Jurkat, Clone E6-1 (cell line): ENCODE measurements at places on chromosomes 16 and 17.
A peak's percentile ranks its signal among the peaks of the same experiment; 100 is the strongest.

GRCh38 chr16:68750193-68750695 lies 13.2 kb downstream of the CDH1 start:
- DNase-seq = no peak

DNA sequence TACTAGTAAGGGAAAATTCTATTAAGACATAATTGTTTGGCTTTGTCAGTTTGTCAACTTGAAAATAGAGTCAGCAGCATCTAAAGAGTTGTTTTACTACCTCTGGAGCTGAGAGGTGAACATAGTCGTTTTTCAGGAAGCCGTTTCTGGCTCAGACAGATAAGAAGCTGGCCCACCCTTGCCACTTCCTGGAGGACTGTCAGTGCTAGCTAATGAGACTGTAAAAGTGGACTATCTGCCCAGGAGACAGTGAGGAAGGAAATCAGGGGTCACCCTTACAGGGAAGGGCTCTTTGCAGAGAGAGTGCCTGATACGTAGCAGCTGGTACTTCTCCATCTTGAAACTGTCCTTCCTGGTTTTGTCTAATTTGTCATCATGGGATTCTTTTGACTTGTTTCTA lies 328.7 kb downstream of the WWOX start:
- peak; percentile 19 for DNase-seq

GRCh38 chr17:77490361-77491183 lies 349.8 kb downstream of the SEC14L1 start:
- DNase-seq = no peak

DNA sequence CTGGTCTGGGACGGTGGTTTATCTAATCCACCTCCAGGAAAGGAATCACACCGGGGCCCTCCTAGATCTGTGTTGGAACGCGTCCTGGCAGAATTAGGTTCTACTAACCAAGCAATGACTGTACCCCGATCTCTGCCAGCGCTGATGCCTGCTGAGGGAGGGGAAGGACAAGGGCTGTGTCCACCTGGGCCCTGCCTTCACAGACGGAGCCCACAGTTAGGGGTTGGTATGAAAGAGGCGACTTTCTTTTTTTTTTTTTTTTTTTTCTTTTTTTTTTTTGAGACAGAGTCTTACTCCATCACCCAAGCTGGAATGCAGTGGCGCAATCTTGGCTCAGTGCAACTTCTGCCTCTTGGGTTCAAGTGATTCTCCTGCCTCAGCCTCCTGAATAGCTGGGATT lies 9.9 kb upstream of the KRT19 start:
- DNase-seq = no peak

DNA sequence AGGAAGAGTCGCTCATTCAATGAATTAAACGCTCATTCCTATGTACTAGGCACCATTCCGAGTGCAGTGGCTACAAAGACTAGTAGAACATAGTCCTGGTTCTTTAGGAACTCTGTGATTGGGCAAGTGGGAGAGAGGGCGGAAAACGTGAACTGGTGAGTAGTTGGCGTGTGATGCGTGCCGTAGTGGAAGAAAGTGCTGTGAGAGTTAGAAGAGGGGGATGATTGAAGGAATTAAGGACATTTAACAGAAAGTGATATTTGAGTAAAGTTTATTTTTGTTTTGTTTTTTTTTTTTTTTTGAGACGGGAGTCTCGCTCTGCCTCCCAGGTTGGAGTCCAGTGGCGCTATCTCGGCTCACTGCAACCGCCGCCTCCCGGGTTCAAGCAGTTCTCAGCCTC lies 7.9 kb upstream of the SLFN14 start:
- DNase-seq = no peak

GRCh38 chr16:2238838-2239675 lies 2.8 kb downstream of the DNASE1L2 start:
- no peak for DNase-seq

GRCh38 chr17:40559954-40560591 lies 5.2 kb downstream of the CCR7 start:
- DNase-seq = peak; percentile 80

- DNase-seq = no peak
Observed at GRCh38 chr16:72859581-72859980, 188.3 kb downstream of the ZFHX3 start.

GRCh38 chr16:77581706-77582105 lies 140.6 kb upstream of the NUDT7 start:
- DNase-seq = no peak

DNA sequence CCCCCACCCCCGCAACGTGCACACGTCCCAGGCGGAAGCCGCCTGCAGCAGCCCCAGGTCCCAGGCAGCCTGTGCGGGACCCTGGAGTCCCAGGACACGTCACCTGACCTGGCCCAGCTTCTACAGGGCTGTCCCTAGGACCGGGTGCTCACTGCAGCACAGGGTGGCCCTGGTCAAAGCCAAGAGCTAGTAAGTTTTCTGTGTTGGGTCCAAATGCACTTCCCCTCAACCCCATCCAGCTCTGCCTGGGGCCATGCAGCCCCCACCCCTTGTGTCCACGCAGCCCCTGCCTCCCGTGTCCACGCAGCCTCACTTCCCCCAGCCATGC lies 22.1 kb upstream of the PVALEF start:
- no peak for DNase-seq

DNA sequence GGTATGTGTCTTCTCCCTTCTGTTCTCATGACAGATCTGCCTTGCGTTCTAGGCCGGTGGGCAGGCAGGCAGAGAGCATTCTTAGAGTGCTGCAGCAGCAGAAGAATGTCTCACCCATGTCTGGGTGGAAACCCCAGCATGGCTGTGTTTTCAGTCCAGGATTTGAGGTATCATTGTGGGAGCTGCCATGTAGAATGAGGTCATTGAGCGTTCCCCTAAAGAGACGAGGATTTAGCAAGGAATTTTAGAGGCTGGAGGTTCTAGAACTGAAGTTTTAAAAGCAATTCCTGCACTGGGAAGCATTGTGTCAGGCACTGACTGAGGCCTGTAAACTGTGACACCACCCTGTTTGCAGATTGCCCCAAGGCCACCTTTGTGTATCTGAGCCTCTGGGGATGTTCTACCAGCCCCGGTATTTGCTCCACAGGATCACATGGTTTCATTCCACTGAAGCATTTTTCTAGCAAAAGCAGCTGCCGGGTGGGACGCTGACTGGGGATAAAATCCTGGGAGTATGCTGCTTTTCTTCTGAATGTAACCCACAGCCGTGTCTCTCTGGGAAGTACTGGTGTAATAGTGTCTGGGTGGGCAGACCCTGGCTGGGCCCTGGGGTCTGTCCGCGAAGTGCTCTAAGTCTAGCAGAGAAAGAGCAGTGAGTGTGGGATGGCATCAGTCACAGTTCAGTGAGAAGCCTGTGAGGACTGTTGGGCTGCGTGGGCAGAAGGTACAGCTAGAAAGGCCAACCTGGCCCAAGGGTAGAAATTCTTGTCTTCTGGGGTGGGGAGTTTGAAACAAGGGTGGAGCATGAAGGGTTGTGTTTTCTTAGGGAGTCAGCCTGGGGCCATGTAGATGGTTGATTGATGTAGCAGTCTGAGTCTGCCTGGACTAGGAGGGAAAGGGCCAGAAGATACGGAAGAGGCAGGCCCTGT lies 30.2 kb downstream of the PLCD3 start:
- DNase-seq = no peak

DNA sequence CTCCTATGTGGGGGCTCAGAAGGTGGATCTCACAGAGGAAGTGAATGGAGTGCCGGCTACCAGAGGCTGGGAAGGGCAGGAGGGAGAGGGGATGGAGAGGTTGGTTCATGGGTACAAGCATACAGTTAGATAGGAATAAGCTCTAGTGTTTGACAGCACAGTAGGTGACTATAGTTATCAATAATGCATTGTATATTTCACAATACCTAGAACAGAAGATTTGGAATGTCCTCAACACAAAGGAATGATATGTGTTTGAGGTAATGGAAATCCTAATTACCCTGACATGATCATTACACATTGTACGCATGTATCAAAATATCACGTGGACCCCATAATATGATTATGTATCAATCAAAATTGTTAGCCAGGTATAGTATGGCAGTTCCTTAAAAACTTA lies 38.9 kb upstream of the MED9 start:
- DNase-seq = no peak

GRCh38 chr17:4742133-4742532 lies 2.4 kb upstream of the CXCL16 start:
- DNase-seq = no peak

DNA sequence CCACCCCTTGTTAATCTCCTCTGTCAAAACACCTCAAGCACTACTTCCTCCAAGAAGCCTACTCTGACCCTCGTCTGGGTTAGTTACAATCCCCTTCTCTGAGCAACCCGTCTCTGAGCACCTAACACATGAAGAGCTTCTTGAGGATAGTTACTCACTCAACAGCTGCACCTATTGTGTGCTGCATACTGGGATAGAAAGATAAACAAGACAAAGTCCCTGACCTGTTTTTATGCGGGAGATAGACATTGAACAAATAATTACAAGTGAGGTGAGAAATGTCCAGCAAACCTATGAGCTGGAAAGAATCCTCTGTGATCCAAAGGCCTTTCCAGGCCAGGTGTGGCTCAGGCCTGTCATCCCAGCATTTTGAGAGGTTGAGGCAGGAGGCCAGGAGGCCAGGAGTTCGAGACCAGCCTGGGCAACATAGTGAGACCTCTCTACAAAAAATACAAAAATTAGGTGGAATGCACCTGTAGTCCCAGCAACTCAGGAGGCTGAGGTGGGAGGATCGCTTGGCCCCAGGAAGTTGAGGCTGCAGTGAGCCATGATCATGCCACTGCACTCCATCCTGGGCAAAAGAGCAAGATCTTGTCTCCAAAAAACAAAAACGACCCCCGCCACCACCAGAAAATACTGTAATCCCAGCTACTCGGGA lies 5.5 kb upstream of the ZNF771 start:
- DNase-seq = no peak

- no peak for DNase-seq
Observed at GRCh38 chr16:85561248-85562092, 51.7 kb upstream of the GSE1 start.

GRCh38 chr17:20315821-20316220 lies 151.5 kb downstream of the LGALS9B start:
- no peak for DNase-seq

DNA sequence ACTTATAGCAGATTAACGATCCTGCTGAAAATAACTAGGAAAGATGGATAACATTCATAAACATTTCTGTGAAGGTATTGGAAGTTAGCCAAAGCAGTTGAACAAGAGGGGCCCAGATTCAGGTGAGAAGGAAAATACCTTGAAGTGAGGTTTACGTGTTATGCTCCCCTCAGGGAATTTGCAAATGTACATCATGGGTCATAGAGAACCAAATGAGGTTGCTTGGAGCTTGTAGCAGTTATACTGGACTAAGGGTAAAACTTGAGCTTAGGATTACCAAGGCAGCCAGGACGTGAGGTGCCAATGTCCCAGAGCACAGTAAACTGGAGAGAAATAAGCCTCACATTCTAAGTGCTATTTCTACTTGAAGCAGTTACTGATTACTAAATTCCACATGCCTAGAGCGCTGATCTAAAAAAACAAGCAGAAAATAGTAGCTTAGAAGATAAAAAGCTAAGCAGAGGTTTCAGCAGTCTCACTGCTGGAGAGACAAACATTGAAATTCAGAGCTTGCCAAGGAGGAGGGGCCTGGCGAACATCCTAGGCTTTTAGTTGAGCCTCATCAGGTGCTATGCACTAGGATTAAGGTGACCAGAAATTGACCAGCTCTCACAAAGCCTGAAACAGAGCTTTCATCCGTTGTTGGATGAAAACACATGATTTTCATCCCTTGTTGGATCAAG lies 136.7 kb upstream of the FAM20A start:
- no peak for DNase-seq

DNA sequence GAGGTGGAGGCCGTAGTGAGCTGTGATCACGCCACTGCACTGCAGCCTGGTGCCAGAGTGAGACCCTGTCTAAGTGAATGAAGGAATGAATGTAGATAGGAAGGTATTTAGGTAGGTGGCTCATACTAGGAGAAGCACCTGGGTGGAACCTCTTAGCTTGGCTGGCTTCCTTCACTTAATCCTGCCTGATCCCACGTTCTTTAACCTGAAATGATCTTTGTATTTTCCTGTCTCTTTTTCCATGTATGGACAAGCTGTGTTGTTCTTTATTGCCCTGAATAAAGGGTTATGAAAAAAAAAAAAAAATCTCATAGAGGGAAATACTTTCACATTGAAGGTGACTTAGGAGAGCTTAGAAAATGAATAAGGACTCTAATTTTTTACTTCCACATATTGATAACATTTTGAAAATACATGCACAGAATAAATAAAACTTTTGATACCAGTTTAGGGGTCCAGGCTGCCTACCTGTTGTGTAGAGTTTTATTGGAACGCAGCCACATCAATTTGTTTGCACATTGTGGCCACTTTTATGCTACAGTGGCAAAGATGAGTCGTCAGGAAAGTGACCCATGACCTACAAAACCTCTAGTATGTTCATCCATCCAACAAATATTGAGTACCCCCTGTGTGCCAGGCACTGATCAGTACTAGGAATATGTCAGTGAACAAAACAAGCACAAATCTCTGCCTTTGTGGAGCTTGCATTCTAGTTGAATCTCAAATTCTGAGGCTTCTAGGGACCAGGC lies 44.6 kb downstream of the VPS35L start:
- DNase-seq = no peak

GRCh38 chr17:40910441-40910841 lies 25.4 kb upstream of the KRT20 start:
- DNase-seq = no peak

DNA sequence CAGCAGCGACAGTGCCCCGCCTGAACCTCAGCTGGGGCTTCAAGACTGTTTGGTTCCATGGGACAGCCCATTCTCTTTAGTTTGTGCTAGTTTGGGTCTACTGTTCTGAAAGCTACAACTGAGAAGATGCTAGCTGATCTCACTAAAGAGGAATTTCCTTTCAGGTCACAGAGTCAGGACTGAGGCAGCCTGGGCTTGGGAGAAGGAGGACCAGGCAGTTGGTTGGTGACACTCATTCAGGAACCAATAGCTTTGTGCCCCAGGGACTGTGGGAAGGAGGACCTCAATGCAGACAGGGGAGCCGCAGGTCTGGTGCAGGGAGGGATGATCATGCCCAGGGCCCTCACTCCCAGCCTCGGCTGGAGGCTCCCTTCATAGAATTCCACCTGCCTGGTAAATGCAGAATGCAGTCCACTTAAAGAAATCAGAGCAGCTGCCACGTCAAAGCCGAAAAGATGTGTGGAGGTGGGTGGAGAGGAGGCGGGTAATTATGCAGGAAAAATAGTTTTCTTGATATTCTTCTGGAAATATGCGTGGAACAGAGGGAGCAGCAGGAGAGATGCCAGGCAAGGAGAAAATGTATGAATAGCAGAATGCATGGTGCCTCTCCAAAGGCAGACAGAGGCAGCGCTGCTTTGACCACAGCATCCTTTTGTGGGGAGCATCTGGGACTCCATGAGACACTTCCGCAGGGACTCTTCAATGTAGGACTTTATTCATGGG lies 32.6 kb upstream of the ZFP90 start:
- DNase-seq = no peak

DNA sequence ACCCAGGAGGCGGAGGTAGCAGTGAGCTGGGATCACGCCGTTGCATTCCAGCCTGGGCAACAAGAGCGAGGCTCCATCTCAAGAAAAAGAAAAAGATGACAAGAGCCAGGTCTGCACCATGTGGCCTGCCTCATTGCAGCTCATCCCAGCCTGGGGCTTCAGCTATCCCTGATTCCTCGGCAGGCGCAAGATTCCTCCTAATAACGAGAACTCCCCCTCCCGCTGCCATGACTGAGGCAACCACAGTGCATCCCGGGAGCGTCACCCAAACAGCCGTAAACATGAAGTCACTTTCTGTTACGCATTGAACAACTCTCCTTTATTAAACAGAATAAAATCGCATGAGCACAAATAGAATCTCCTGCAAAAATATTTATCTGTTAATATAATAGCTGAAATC lies 120.6 kb downstream of the MGAT5B start:
- DNase-seq = no peak

GRCh38 chr17:2962236-2962635 lies 101.2 kb downstream of the OR1D5 start:
- no peak for DNase-seq

GRCh38 chr17:78409191-78409928 lies 30.9 kb downstream of the PGS1 start:
- no peak for DNase-seq
